CD8-positive, alpha-beta T cell (primary cell): ENCODE measurements at places on chromosomes 2 and 18.
A peak's percentile ranks its signal among the peaks of the same experiment; 100 is the strongest.

GRCh38 chr18:69291755-69292154 is 108.9 kb upstream of the DOK6 start:
- no peak for DNase-seq

- no peak for DNase-seq
Measured at GRCh38 chr18:68438983-68439382, 275.9 kb downstream of the TMX3 start.

GRCh38 chr2:199302851-199303250 is 154.9 kb downstream of the SATB2 start:
- DNase-seq: no peak

- peak; percentile 33 for DNase-seq
Measured at GRCh38 chr2:134988994-134989605, 58.1 kb downstream of the MAP3K19 start.

- DNase-seq: peak; percentile 76
Measured at GRCh38 chr2:241309684-241310117, 5.8 kb downstream of the HDLBP start.

DNA sequence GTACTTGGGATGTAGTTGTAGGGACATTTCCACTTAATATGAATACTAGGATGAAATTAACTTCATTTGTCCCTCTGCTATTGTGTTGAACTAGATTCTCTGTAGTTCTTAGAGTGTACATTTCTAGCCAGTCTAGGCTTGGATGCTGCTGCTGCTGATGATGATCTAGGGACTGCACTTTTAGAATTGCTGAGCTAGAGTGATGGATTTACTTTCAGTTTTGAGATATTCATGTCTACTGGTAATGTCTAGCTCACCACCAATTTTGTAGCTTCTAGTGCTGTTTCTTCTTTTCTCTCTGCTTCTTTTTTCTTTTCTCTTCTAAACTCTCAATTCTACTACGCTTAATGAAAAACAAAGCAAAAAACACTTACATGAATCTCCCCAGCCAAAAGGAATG is 49.4 kb downstream of the MRPS9 start:
- DNase-seq: no peak

DNA sequence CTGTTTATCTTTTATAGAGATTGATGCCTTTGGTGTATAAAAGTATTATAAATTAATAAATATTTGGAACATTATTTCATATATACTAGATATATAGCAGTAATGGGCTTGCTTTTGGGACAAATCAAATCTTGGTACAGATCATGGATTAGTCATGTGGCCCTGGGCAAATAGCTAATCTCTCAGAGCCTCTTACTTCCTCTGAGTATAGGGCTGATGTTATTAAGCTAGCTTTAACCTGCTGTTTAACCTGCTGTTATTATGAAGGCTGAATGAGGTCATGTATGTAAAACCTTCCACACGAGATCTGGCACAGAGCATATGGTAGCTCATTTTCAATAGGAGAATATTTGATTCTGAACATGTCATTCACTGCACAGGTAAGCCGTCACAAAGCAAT is 5.7 kb downstream of the ITGB6 start:
- DNase-seq: no peak

DNA sequence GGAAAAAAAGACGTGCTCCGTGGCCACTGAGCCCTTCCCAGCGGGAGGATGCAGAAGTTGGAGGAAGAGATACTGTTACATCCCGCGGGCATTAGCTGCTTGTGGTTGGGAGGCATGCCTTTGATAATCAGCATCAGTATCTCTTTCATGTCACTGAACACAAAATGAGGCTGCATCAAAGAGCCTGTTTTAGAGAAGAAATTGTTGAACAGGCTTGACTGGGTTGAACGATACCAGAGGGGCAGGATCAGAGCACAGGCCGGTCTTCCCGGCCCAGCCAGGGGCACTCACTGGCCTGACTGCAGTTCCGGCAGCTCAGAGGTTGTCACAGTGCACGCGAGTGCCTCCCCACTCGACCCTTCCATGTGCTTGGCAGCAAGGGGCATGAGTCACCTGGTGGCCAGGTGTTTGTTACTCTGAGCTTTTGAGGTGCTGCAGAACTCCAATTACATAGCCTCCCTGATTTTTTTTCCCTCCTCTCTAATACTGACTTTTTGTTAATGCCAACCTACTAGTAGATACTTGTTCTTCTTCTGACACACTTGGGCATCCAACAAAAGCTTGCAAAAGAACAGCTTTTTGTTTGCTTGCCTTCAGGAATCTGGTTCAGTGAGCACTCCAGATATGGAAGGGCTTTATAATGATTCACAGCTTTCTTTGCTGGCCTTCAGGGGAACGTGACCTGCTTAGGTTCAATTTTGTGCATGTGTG is 121.6 kb downstream of the VAPA start:
- DNase-seq: no peak
